RPMI7951 (cell line): ENCODE measurements at places on chromosomes 11 and 22. TPM values are rescaled to one million over a fixed set of nuclear protein-coding genes. Genes with fewer than 3 reads are reported as not detected.

MRPL40 gene
- total RNA-seq: 58.9 and 69.4 TPM in 2 replicates

MS4A6E gene
- total RNA-seq: not detected in 2 replicates

OR4P4 gene
- total RNA-seq: not detected in 2 replicates

SMIM38 gene
- not detected in 2 replicates for total RNA-seq

ARHGAP20 gene
- under 0.01 and 0.24 TPM in 2 replicates for total RNA-seq

EHD1 gene
- total RNA-seq: 82.1 and 92.3 TPM in 2 replicates

OR2AG1 gene
- not detected in 2 replicates for total RNA-seq

ZNF215 gene
- 6.7 and 8.9 TPM in 2 replicates for total RNA-seq

MRGPRX4 gene
- total RNA-seq: not detected in 2 replicates
